ENCODE measurements at places on chromosomes 16 and 17.

GRCh38 chr16:78258375-78259065 lies 159.1 kb downstream of the WWOX start:
- DNase-seq, result no peak

- peak; percentile 34 for DNase-seq
Observed at GRCh38 chr16:69150146-69150865, 17.9 kb downstream of the UTP4 start.

DNA sequence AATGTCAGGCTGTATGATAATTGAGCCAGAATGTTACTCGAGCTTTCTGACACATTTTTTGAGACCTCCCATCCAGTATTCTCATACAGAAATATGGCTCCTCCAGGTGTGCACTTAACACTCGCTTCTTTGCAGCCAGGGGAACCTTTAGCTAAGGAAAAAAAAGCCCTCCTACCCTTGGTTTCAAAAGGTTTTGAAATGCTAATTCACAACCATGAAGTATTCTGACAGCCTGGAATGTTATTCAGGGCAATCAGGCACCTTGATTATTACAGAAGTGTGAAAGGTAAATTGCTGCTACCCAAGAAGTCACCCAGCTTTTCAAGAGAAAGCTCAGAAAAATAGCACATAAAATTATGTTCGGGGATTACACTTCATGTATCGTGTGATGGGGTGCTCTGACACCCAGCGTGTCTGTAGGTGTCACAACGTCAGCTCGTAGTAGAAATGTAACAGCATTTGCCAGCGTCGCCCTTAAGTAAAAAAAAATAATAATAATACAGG lies 41.1 kb downstream of the NTN1 start:
- DNase-seq, result no peak

- no peak for DNase-seq
Observed at GRCh38 chr16:55323637-55324271, at the start of gene IRX6. Gene IRX6 (plus strand): TSS chr16:55324203. CDS start chr16:55325092, 889 bp downstream.

DNA sequence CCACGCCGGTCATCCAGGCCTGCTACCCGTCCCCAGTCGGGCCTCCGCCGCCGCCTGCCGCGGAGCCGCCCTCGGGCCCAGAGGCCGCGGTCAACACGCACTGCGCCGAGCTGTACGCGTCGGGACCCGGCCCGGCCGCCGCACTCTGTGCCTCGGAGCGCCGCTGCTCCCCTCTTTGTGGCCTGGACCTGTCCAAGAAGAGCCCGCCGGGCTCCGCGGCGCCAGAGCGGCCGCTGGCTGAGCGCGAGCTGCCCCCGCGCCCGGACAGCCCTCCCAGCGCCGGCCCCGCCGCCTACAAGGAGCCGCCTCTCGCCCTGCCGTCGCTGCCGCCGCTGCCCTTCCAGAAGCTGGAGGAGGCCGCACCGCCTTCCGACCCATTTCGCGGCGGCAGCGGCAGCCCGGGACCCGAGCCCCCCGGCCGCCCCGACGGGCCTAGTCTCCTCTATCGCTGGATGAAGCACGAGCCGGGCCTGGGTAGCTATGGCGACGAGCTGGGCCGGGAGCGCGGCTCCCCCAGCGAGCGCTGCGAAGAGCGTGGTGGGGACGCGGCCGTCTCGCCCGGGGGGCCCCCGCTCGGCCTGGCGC lies 2.4 kb downstream of the HIC1 start:
- no peak for DNase-seq

- no peak for DNase-seq
Observed at GRCh38 chr17:1030684-1031532, 34.0 kb downstream of the TIMM22 start.

DNA sequence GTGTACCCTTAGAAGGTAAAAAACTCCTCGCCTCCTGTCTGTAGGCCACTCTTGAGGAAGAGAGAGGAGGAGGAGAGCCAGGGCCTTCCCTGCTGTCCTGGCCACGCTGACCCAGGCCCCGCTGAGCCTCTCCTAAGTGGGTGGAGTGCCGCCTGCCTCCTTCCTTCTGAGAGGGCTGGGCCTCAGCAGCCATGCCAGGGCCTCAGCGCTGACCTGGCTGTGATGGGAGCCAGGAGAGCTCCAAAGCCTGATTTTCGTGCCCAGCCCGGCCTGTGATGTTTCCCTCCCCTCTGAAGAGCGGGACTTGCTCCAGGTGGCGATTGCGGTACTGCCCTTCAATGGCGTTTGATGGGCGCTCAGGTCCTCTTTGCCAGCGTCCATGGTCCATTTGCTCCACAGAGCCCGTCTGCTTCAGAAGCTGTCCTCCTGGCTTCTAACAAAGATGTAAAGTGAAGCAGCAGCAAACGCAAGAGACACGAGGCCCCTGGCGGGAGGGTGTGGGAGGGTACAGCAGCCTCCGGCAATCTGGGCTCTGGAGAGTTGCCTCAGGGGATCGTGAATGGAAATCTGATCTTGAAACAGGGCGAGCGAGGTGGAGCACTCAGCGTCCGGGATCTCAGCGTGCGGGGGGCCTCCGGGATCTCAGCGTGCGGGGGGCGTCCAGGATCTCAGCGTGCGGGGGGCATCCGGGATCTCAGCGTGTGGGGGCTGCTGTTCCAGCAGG lies 93.5 kb downstream of the NPIPB11 start:
- no peak for DNase-seq

DNA sequence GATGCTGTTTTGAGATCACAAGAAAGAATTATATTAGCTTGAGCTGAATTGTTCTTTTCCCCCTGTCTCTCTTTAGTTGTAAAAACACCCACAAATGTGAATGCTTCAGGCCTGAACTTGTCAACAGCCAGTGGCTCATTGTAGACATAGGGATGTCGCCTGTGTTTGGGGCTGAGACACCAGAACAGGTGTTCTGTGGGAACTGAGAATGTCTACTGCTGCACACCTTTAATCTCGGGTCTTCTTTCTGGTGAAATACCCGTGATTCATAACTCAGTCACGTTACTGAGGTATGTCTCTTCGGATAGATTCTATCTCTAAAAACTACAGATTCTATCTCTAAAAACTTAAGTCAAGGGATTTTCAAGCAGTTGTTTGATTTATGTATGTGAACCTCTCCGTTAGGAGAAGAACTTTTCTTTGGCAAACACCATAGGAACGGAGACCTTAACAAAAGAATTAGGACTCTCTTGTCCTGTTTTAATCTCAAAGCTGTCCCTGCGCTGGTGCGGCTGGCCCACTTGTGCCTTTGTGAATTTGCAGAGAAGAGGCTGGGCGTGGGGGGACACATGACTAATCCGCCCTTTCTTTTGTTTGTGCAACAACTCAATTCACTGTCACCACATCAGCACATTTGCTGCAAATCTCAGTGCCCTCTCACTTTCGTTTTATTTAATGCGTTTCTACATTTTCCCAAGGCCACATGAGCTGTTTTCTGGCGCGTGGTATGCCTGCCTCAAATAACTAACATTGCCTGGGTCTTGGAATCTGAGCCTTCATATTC lies 643.0 kb downstream of the MAF start:
- DNase-seq, result no peak

DNA sequence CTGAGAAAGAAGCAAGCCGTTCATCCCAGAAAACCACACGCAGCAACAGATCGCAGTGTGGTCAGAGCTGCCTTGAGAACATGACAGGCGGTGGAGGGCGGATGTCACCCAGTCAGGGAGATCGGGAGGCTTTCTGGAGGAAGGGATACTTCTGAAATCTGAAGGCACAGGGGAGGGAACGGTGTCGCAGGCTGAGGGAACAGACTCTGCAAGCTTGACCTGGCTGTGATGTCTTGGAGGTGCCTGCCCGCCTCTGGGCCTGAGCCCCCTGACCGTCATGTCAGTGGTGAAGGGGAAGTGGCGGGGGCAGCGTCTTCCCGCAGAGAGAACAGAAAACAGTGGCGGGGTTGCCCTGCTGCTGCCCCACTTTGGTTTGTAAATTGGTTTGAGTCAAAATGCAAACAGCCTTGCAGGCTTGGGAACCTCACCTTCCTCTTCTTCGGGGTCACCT lies 8.1 kb upstream of the ATP2A3 start:
- DNase-seq, result no peak

GRCh38 chr16:77480681-77481315 lies 46.0 kb upstream of the ADAMTS18 start:
- no peak for DNase-seq

DNA sequence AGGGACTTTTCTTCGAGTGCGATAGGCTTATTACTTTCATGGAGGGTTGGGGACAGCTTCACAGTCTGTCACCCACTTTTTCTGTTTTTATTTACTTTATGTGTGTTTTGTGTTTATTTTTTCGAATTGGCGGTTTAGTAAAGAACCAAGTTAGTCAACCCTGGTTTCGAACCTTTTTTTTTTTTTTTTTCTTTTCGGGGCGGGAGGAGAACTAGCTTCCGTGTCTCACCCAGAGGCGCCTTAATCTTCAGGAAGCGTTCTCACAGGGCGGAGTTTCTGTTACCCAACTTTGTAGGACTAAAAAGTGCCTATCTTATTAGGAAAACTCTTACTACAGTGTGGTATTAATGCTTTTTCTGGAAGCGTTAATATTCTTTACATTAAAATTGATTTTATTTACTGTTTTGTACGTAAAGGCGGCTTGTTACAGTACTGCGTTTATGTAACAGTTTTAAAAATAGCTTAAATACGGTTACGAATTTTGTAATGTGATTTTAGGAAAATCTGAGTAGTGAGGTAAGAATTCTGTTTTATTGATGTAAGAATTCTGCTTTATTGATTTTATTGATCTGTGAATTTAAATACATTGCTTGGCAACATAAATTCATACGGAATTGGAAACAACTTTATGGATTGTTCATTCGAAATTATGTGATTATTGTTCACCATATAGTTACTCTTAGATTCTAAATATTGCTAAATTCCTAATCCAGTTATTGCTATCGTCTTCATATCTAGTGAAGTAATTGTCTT lies 885 bp downstream of the ZNF207 start:
- DNase-seq, result no peak

DNA sequence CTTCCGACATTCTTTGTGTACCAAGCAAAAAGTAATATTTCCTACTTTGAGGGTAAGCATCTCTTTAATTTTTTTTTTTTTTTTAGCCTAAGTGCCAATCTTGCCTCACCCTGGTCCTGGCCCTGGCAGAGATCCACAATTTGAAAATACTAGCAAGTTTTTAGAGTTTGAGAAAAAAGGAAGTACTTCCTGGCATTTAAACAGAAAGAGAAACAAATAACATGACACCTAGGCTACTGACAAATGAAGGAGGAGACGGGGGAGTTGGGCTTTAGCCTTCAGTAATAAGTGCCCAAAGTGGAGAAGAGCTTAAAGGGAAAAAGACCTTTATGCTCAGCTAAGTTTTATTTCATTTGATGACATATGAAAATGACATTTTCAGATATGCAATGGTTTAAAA lies 92.8 kb downstream of the HS3ST3A1 start:
- DNase-seq, result no peak

- DNase-seq, result no peak
Observed at GRCh38 chr17:51500454-51500853, 240.1 kb downstream of the UTP18 start.

- no peak for DNase-seq
Observed at GRCh38 chr17:77935121-77935571, 23.4 kb upstream of the TNRC6C start.
